ENCODE measurements at places on chromosomes 11 and 22. TPM values are rescaled to one million over a fixed set of nuclear protein-coding genes. Genes with fewer than 3 reads are reported as not detected.

Gene TYMP
- 1.1 TPM for total RNA-seq

Gene CCND1
- 2,058 TPM for total RNA-seq

Gene SPTBN2
- 0.15 TPM for total RNA-seq

- no peak for DNase-seq
- H3K4me1 ChIP-seq, result peaks cover 41% of the 10 kb centered on the region
- no peaks in the 10 kb centered on the region for H3K27me3 ChIP-seq
- no peak overlapping the region for H3K4me3 ChIP-seq
- no peaks in the 10 kb centered on the region for H3K36me3 ChIP-seq
- H3K27ac ChIP-seq, result no peak overlapping the region
These were observed 19.8 kb upstream of the SUSD2 start for GRCh38 chr22:24161485-24161884.

DNA sequence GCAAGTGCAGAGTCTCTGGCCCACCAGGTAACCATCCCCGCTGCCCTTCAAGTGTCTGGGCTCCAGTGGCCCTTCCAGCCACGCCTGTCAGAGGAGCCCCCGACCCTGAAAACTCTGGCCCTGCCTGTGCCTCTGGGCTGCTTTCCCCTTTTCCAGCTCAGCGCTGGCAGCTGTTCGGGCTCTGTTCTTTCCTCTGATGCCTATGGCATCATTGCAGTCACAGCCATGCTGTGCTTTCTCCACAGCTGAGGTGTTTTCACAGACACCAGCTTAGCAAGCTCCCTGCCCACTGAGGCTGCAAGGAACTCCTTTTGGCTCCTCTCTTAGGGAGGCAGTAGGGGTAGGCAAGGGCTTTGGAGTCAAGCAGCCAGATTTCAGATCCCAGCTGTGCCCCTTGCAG, 21.2 kb downstream of the P2RX3 start:
- H3K36me3 ChIP-seq, result no peaks in the 10 kb centered on the region
- H3K27ac ChIP-seq, result no peak overlapping the region
- peaks cover 16% of the 10 kb centered on the region for H3K4me1 ChIP-seq
- no peak for DNase-seq
- peaks cover 40% of the 10 kb centered on the region for H3K27me3 ChIP-seq

DNA sequence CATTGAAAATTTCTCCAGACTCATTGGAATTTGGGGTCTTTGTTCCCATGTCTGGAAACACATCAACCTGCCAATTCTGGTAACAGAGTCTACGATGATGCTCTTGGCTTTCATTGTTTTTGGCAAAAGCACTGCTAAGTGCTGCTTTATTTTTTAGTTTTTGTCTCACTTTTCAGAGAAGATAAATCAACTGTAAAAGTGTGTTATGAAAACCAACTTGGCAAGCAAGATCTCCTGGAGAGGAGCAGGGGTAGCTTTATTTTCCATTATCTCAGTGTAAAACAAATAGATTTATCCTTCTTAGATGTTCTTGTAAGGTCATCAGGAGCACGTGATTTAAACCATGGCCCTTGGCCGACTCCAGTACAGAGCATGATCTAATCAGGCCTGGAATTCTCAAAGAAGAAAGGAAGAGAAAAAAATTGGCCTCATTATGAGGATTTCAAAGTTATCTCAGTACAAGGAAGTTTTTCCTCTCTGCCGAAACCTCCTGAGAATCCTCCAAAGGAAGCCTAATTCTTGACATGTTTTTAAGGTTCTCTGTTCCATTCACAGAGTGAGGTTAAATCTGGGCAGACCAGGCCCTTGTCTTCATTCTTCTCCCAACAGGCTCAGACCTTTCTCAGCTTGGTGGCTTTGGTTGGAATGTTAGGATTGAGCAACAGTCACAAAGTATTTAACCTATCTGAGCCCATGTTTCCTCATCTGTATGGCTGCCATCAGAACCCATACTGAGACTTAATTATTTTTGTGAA, 16.4 kb upstream of the PAMR1 start:
- peak overlapping the region; percentile 93 for H3K27ac ChIP-seq
- peak overlapping the region; percentile 56 for H3K4me3 ChIP-seq
- no peaks in the 10 kb centered on the region for H3K36me3 ChIP-seq
- 0 out of 2 replicates have a peak, but pooled peaks cover 3% of the 10 kb centered on the region for H3K27me3 ChIP-seq
- peaks cover 65% of the 10 kb centered on the region for H3K4me1 ChIP-seq
- peak; percentile 82 for DNase-seq

DNA sequence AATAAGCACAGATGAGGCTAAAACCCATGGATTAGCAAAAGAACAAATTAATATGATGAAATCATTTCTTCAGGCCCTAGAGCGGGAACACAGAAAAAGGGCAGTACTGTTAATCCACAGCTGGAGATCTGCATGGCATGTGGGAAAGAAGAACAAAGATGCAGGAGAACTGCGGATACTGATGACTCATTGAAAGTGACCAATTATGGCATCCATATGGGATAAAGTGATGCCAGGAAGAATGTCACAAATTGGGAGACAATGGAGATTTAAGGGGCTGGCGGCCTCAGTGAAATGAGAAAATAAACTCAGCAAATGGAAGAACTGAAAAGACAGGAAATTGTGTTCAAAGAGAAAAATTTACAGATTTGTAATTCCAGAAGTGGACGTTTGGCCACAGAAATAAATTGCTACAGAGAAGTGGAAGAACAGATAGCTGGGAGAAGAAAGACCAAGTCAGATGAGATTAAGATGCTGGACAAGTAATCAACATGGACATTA, 39.4 kb downstream of the SIK3 start:
- H3K4me1 ChIP-seq, result peaks cover 35% of the 10 kb centered on the region
- H3K4me3 ChIP-seq, result peak overlapping the region; percentile 21
- H3K36me3 ChIP-seq, result no peaks in the 10 kb centered on the region
- H3K27me3 ChIP-seq, result no peaks in the 10 kb centered on the region
- peak; percentile 41 for DNase-seq

DNA sequence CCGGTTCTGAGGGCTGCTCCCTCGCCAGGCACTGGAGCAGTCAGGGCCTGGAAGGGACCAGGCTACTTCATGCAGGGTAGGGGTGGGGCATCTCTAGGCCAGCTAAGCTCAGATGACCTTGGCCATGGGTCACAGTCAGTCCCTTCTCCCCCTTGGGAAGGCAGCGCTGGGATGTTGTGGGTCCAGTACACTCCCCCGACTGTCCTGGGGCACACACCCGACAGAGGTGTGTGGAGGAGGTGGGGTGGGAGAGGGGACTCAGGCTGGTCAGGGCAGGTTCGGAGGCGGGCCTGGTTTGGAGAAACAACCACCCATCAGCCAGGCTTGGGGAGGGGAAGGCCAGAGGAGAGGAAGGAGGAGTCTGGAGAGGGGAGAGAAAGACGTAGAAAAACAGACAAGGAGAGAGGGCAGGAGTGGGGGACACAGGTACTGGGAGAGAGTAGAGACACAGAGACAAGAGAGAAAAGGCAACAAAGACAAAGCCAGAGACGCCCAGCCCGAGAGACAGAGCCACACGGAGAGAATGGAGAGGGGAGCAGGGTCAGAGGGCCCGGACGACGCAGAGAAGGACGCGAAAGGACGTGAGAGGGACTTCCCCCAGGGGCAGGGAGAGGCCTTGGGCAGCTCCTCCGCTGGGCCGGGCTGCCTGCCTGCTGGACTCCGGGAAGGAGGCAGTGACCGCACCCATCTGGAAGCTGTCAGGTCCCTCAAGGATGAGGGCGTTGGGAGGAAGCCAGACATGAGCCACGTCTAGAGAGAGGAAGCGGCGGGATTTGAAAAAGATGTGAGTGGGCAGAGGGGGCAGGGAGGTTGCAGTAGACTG, 30.6 kb upstream of the TSKU start:
- DNase-seq, result peak; percentile 57
- peaks cover 16% of the 10 kb centered on the region for H3K4me1 ChIP-seq
- H3K27ac ChIP-seq, result peak overlapping the region; percentile 78

DNA sequence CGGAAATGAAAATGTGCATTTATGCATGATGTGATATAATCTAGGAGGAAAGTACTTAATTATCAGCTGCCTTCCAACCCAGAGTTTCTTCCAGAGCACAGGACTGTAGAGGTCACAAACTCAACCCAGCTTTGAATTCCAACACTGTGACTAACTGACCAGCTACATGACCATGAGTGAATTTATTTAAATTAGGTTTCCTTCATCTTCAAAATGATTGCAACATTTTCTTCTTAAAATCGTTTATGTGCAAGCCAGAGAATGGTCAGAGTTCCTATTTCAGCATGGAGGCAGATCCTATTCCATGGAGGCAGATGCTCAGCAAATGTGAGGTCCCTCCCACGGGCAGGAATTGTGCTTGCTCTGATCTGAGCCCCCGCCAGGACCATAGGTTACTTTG, 42.4 kb downstream of the OSBP start:
- peak overlapping the region; percentile 62 for H3K4me3 ChIP-seq
- H3K27ac ChIP-seq, result peak overlapping the region; percentile 89
- peak; percentile 85 for DNase-seq
- no peaks in the 10 kb centered on the region for H3K27me3 ChIP-seq
- peaks cover 47% of the 10 kb centered on the region for H3K36me3 ChIP-seq

GRCh38 chr11:73461964-73462363, 85.8 kb downstream of the RELT start:
- peaks cover 9% of the 10 kb centered on the region for H3K36me3 ChIP-seq
- H3K27ac ChIP-seq, result no peak overlapping the region
- peaks cover 50% of the 10 kb centered on the region for H3K4me1 ChIP-seq
- H3K4me3 ChIP-seq, result no peak overlapping the region

- H3K4me3 ChIP-seq, result no peak overlapping the region
- no peaks in the 10 kb centered on the region for H3K4me1 ChIP-seq
- no peak for DNase-seq
- no peaks in the 10 kb centered on the region for H3K36me3 ChIP-seq
These were observed 621.2 kb upstream of the CHORDC1 start for GRCh38 chr11:90844041-90844440.

- H3K27ac ChIP-seq, result no peak overlapping the region
- no peak overlapping the region for H3K4me3 ChIP-seq
- no peak for DNase-seq
- H3K27me3 ChIP-seq, result peaks cover 21% of the 10 kb centered on the region
These were observed 165.0 kb downstream of the CHST1 start for GRCh38 chr11:45500451-45500850.

- no peaks in the 10 kb centered on the region for H3K4me1 ChIP-seq
- peaks cover 4% of the 10 kb centered on the region for H3K27me3 ChIP-seq
- H3K4me3 ChIP-seq, result no peak overlapping the region
- no peaks in the 10 kb centered on the region for H3K36me3 ChIP-seq
- no peak for DNase-seq
These were observed 1506.8 kb downstream of the BRD1 start for GRCh38 chr22:48320683-48321451.

DNA sequence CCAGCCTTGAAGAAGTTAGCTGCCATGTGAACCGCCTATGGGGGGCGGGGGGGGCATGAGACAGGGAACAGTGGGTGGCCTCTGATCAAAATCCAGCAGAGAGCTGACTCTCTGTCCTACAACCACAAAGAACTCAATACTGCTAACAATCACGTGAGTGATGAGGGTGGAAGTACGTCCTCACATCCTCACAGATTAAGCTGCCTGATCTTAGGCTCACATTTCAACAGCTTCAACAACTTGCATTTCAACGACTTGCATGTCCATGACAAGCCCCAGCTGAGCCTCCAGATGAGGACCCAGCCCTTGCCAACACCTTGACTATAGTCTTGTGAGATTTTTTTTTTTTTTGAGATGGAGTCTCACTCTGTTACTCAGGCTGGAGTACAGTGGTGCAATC, 51.6 kb downstream of the CLMP start:
- no peak for DNase-seq
- H3K4me1 ChIP-seq, result peaks cover 43% of the 10 kb centered on the region
- no peak overlapping the region for H3K27ac ChIP-seq
- no peak overlapping the region for H3K4me3 ChIP-seq
- no peaks in the 10 kb centered on the region for H3K27me3 ChIP-seq

All from HFFc6 (cell line).